ENCODE measurements at places on chromosomes 1 and 21.

GRCh38 chr1:59342801-59343575 lies 46.1 kb downstream of the FGGY start:
- DNase-seq: no peak

- no peak for DNase-seq
Measured at GRCh38 chr1:111025109-111025508, 61.4 kb upstream of the LRIF1 start.

GRCh38 chr1:10806966-10807365 lies 10.5 kb upstream of the CASZ1 start:
- DNase-seq: no peak

DNA sequence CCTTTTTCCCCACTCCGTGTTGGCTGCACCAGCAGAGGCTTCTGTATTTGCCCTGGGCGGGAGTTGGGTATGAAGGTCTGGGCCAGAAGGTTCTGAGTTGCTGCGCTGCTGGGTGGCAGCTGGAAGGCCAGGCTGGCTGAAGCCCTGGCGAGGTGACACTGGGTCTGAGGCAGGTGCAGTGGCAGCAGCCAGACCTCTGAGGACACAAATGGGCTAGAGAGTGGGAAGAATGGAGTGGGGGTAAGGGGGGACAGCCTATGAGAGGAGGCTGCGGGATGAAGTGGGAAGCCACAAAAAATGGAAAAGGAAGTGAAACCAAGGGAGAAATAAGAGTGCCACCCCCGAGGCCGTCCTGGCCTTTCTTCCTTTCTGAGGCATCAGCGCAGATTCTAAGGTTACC lies 53.2 kb downstream of the STX6 start:
- DNase-seq: no peak

DNA sequence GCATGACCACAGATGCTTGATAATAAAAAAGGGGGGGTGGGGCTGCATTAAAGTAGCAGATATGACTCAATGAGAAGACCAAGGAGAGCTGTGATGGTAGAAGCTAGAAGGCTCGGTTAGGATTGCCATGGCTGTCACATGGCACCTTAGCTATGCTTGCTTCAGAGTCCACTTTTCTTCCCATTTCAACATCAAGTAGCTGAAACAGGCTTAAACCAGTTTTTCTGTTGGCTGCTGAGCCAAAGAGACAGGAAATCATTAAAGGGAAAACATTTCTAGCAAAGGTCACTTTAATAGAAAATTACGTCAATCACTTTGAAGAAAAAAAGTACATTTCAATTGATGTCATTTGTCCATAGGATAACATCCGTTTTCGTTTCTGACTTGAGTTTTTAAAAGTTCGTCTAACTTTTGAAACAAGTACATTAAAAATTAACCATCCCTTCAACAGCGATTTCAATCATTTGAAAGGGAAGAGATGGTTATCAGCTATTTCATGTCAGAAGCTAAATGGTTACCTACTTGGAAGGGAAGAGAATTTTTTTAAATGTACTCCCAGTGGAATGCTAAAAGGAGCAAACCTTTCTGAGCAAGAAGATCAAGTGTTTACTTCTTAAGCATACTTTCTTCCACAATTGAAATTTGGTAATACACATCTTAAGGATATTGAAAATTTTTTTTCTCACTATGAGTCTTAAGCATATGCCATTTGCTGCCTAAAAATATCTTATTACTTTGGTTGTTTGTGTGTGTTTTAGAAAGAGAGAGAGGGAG lies 488.1 kb upstream of the PRMT6 start:
- DNase-seq: no peak

- DNase-seq: no peak
Measured at GRCh38 chr21:15797577-15798363, 68.0 kb downstream of the USP25 start.

- no peak for DNase-seq
Measured at GRCh38 chr1:169872906-169873305, 20.8 kb downstream of the SCYL3 start.

- no peak for DNase-seq
Measured at GRCh38 chr1:23977854-23978191, 2.3 kb downstream of the SRSF10 start.

DNA sequence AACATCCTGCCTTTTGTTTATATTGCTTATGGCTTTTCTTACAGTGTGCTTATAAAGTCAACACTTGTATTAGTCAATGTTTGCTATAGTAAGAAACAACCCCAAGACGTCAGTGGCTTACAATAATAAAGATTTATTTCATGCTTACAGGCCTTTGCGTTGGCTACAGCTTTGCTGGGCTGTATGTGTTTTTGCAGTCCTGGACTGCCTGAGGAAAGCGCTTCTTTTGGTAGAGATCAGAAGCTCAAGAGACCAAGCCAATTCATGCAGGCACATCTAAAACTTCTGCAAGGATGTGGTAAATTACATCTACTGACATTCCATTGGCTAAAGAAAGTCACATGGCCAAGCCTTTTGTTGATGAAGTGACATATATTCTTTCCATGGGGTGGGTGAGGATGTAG lies 17.5 kb upstream of the PRKAA2 start:
- no peak for DNase-seq

DNA sequence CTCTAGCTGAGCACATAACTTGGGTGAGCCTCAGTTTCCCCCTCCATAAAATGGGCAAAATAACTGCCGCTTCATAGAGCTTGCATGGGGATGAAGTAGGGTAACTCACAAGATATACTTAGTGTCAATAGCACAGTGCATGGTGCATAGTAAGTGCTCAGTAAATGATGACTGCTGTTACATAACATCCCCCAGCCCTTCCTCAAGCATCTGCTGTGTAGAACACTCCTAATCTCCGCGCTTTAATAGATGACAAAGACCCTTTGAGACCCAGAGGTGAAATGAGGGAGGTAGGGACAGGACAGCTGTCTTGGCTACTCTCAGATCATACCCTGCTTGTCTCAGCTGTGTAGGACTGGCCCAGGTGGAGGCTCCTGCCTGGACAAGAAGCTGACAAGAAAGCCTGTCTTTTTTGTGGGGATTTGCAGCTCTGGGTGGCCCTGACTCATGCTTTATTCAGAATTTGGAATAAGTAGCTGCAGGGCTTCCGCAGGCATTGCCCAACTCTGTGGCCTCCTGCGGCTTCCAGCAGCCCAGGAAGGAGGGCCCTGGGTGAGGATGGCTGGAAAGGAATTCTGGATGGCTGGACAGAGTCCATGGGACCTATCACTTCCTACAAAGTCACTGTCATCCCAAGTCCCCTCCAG lies 20.7 kb upstream of the PADI4 start:
- DNase-seq: peak; percentile 32

GRCh38 chr1:10755970-10756521 lies 40.4 kb downstream of the CASZ1 start:
- DNase-seq: no peak

- DNase-seq: no peak
Measured at GRCh38 chr1:28519946-28520725, 14.3 kb downstream of the RCC1 start.

DNA sequence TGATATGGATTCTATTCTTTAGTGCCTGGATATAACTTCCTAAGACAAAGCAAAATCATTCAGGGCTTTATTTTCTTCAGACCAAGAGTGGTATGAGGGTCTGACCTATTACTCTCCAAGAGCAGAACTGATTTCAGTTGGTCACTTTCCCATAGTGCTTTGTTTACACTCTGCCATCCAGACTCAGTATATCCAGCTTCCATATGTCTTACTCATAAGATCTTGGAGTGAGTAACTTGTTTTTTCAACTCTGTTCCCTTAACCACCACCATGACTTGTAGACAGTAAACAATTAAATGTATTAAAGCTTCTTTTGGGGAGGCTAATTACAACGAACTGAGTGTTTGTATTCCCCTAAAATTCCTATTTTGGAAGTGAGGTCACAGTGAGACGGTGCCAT lies 83.4 kb downstream of the USP24 start:
- DNase-seq: no peak

DNA sequence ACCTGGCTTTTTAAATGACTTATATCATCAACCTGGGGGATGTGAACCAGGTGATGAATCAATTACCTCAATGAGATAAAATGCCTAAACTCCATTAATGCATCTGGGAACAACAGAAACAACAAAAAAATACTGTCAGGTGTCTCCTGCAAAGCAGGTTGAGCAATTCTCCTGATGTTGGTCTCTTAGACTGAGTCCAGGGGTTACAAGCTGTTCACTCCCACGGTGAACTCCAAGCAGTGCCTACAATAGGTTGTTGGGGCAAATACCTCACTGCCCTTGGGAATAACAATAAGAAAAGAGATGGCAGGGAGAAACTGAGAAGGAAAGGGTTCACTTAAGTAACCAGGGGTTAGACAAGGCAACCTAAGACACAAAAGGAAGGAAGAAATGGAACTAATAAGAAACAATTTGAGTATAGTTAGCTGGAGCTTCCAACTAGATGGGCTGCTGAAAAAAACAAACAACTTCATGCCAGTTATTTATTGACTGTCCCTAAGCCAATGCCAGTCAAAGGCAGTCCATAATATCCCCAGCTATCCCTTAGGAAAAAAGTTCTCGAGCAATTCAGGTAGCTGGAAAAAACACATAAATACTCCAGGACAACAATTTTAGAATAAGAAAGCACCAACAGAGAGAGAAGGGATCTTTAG lies 97.6 kb upstream of the MAGI3 start:
- DNase-seq: no peak

DNA sequence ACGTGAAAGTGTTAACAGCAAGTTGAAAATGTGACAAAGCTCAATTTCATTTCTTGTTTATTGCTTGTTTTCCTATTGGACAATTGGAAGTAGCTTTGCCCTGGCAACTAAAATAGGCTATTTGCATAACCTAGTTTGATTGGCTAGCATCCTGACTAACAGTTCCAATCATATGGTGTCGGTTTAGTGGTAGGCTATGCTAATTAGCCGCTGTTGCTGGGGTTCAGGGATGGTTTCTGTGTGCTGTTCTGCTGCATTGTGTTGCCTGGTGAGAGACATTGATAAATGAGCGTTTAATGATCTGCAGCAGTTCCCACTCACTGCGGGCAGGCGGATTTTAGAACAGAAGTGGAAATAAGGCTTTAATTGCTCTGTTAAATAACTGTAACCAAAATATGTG lies 68.5 kb downstream of the DYRK1A start:
- peak; percentile 90 for DNase-seq

DNA sequence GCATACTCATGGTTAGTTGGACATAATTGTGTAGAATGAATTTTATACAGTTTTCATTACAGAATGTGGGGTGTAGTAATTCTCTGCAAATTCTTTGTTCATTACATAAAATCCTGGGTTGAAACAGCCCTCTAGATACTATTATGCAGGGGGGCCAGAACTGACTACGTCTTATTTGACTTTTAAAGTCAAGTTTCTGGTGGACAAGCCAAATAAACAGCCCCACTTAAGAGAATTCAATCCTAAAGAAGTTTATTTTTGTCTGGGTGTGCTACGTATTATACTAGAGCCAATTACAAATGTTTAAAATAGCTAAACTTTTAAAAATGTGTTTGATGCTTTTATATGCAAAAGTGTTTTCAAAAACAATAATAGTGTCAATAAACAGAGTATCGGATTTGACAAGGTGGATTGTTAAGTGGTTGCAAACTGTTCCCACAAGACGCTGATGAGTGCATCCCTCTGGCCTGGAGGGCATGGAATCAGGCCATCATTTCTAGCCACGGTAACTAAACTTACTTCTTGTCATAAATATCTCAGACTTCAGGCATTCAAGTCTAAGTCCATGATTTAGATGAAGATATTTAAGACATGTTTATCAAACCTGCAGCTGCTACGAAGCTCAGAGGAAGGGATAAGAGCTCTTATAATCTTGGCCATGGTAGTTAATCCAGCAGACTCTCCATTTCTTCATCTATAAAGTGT lies 646.3 kb downstream of the KIF26B start:
- DNase-seq: no peak

GRCh38 chr1:110218137-110218536 lies 8.0 kb downstream of the KCNC4 start:
- no peak for DNase-seq

- DNase-seq: peak; percentile 23
Measured at GRCh38 chr1:176073524-176074157, 133.4 kb downstream of the COP1 start.

GRCh38 chr1:11174261-11174942 lies 14.8 kb upstream of the ANGPTL7 start:
- no peak for DNase-seq

GRCh38 chr1:21725748-21726392 lies 56.7 kb upstream of the RAP1GAP start:
- DNase-seq: no peak

DNA sequence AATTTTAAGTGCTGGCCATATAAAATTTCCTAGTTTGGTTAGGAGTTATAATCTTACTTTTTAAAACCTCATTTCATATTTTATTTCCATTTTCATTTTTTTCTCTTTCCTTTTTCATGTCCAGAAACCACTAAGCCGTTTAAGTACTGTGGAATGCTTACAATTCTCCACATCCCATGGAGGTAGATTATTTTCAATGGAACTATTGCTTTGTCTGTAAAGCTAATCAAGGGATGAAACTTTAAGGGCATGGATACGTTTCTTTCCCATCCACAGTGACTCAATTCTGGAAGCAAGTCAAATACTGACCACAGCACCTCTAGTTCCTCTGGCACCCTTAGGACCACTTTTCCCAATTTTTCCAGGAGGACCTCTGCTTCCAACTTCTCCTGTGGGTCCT lies 139.1 kb upstream of the ZNHIT6 start:
- DNase-seq: no peak

DNA sequence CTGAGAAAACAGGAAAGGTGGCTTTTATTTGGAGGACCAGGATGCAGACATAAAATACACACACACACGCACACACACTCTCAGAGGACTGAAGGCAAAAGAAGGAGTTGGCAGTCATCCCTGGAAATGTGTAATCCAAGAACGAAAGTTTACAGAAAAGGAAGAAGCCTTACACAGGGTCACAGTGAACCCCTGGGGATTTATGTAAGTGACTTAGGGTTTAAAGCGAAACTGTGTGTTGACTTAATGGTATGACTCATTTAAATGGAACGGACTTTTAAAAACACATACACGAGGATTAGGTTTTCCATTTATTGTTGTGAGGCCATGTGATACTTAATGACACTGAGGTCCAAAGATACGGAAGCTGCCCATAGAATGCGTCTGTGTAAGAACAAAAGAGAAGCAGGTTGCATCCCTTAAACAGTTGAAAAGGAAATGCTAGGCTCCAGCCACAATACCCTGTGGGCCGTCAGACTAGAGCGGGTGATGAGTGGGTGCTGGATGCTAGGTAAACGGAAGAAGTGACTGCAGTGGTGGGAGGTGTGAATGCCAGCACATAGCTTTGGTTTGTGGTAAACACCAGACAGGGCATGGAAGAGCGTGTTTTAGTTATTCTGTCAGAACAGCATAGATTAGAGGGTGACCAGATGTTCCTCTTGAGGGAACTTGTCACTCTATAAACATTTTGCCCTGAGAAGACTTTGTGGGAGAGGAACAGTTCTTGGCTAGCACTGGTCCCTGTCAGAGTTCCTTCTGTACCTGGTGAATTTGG lies 21.6 kb upstream of the BCL10 start:
- peak; percentile 90 for DNase-seq

GRCh38 chr21:10464975-10465374 lies 56.4 kb upstream of the TPTE start:
- no peak for DNase-seq
